ENCODE measurements at places on chromosomes 11 and 22.

DNA sequence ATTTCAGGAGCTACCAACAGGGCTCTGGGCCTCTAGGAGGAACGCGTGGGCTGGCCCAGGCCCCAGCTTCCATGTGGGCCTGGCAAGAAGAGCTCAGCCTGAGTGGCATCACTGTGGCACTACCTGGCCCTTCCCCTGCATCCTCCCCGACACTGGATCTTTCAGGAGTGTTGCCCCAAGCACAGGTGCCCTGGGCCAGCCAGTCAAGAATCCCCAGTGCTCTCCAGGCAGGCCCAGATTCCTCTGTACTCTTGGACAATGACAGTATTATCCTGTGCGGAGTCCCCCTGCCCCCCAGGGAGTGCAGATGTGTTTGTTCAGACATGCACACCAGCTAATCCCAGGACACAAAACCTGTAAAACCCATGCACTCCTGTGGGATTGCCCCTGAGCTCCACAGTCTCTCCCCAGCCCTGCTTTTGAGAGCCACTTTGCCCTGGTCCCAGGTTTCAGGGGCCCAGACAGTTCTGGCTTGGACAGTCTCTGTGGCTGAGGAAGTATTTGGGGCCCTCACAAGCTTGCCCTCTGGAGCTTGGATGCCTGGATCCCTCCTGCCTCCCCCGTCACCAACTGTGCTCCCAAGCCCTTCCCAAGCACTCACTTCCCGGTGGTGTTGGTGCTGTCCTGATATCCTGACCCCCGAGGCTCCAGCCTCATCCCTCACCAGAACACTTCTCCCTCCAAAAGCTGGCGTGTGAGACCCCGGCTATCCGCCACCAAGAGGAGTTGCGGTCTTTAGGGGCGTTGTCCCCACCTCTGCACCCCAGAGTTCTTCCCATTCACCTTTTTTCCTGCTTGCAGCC, 39.9 kb downstream of the KCNC1 start:
- no peak for DNase-seq

GRCh38 chr22:39253435-39254070, 8.8 kb upstream of the PDGFB start:
- DNase-seq: peak; percentile 90

GRCh38 chr11:102920118-102920684, 35.3 kb downstream of the MMP13 start:
- no peak for DNase-seq

DNA sequence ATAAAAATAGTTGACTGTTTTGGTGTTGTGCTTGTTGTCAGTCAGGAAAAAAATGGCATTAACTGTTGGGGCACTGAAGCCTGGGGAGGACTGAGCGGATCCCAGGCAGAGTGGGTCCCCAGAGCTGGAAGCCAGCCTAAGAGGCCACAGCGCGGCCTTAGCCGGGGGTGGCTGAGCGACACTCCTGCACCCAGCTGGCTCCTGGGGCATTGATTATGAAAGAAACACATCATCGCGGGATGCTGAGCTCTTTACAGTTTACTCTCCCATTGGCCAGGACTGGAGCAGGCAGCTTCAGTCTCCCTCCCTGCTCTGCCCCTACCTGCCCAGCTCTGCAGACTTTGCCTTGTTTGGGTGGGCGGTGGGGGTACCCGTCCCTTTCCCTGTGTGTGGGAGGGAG, 121.5 kb downstream of the ST3GAL4 start:
- DNase-seq: no peak

GRCh38 chr22:50227579-50228215, 17.1 kb downstream of the TUBGCP6 start:
- DNase-seq: no peak

- DNase-seq: peak; percentile 86
Measured at GRCh38 chr11:85809863-85810262, 1.1 kb downstream of the SYTL2 start.

GRCh38 chr11:61764606-61765260, 12.3 kb downstream of the MYRF start:
- no peak for DNase-seq

- peak; percentile 52 for DNase-seq
Measured at GRCh38 chr22:42655693-42656092, 6.5 kb upstream of the CYB5R3 start.

DNA sequence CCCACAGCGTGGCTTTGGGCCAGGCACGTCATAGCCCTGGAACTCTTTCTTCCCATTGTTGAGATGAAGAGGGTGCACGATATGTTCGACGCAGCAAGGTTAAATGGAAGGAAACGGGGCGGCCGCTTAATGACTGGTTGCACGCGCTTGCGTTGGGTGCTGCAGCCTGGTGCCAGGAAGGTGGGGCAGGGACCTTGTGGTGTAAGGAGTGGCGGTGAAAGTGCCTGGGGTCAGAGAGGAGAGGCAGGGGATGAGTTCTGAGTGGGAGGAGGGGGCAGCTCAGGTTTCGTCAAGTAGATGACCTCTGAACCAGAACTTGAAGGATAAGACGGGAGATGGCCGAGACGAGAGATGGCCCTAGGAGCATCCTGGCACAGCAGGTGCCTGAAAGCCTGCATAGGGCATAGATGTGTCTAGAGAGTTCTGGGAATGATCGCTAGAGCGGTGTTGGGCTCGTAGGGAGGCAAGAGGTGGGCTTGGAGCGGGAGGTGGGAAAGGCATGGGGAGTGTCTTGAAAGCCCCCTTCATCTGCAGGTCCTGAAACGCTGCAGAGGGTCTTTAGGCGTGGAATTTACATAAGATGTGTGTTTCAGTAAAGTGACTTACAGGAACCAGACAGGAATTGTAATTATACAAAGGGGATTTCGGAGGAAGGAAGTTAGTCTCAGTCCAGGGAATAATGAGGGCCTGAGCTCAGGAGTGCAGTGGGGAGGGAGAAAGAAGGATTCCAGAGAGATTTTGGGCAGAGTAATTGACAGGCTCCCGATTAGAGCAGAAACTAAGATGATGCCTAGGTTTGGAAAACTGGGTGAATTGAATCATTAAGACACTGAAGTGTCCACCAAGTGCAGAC, 43.2 kb upstream of the CLDN5 start:
- peak; percentile 43 for DNase-seq

GRCh38 chr11:32960553-32961164, 55.0 kb upstream of the DEPDC7 start:
- no peak for DNase-seq

DNA sequence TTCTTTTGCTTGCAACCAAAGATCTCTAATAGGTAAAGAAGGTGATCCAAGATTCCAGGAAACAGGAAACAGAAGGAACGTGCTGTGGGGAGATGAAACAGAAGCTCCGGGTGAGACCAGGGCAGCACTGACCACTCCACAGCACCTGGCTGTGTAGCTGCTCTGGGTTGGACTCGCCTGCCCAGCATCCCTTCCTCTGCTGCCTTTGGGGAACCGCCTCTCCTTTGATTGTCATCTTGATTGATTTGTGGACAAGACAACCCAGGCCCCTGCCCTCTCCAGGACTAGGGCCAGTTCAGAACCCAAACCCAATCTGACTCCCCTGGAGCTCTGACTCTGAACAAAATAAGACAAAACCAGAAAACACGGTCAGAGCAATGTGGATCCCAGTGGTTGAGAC, 14.7 kb upstream of the APOBEC3A start:
- DNase-seq: peak; percentile 16

DNA sequence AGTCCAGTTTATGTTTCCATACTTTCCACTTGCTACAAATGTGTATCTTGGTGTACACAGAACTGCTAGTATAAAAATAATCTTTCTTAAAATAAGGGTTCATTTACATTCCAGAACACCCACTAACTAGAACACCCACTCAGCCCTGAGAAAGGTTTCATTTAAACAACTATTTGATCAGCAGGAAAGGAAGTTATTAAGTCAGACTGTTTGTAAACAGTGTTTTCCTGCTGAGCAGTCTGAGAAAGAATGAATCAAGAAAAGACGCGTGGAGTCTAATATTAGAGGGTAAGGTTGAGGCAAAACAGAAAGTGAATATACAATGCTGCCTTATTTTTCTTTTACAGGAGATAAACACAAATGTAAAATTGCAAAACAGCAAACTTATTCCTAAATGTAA, 32.7 kb downstream of the NARS2 start:
- no peak for DNase-seq

GRCh38 chr11:12182676-12183541, 72.5 kb downstream of the MICAL2 start:
- peak; percentile 98 for DNase-seq

DNA sequence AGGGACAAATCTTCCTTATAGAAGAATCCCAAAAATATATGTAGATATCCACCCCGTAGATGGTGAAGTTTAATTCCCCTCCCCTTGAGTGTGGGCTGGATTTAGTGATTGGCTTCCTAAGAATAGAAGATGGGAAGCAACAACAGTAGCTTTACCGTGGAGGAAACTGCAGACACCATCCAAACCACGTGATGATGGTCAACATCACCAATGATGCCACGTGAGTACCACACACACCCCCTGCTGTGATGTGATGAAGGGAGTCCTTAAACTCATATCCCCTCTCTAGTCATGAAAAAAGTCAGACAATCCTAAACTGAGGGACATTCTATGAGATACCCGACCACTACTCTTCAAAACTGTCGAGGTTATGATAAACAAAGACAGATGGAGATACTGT, 76.4 kb upstream of the SLC22A12 start:
- no peak for DNase-seq

DNA sequence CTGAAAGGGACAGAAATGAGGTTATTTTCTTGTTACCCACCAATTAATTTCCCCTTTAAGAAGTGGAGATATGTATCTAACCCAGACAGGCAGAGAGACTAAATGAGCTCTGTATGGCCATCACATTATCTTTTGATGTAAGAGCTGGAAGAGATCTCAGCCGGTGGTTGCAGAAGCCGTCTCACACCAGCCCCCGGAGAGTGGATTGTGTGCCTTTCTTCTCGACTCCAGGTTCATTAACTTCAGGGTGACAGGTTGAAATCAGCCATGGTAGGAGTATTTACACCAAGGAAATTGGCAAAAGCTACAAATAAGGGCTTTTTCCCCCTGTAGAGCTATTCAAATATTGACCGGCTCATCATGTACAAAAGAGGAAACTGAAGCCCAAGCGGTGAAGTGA, 580.3 kb upstream of the CADM1 start:
- DNase-seq: no peak

- no peak for DNase-seq
Measured at GRCh38 chr11:58637371-58637770, 14.9 kb downstream of the CNTF start.

DNA sequence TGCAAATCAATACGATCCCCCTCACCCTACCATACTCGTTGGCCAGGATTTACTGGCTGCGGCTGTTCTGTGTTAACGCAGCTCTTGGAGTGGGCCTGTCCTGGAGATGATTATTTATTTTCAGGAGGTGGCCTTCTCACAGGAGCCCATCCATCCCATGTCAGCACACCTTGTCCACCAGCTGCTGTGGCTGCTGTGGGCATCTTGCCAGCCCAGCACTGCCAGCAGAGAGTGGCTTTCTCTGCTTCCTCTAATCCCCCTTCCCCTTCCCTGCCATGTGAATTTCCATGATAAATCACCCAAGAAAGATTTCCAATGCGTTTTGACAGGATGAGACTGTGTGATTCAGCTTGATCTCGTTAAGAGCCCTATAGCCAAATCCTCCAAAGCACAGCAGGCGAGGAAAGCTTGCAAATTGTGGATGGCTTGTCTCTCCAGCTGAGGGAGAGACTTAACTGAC, 309.1 kb upstream of the C11orf87 start:
- DNase-seq: no peak

All from islet precursor cell (in vitro differentiated cells).